ENCODE measurements at places on chromosomes 6 and 20.

GRCh38 chr6:72624557-72625160, 2.8 kb downstream of the KCNQ5 start:
- DNase-seq: no peak

DNA sequence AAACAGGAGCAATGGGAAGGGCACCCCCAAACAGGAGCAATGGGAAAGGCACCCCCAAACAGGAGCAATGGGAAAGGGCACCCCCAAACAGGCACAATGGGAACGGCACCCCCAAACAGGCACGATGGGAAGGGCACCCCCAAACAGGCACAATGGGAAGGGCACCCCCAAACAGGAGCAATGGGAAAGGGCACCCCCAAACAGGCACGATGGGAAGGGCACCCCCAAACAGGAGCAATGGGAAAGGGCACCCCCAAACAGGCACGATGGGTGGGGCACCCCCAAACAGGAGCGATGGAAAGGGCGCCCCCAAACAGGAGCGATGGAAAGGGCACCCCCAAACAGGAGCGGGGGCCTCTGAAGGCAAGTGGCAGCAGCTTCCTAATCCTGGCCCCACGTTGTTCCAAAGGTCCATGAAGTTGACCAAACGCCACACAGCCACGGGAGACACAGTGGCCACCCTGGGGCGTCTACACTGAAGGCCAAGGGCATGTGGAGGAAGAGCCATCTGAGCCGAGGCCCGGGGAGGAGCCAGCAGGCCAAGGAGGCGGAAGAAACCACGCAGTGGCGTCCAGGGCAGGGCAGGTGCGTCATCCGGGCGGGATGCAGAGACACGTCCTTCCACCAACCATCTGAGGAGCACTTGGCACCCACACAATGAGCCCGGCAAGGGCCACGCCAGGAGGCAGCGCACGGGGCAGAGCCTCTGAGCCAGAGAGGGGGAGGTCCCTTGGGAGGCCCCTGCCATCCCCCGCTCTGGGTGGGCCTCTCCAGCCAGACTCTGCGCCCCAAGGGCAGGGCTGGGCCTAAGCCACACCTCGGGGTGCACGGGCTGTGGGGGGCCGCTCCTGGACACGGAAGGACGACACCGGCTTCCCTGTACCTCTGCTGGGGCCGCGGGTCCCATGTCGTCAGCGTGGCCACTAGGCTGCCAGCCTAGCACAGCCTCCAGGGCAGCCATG, 21.5 kb upstream of the NTSR1 start:
- DNase-seq: no peak

DNA sequence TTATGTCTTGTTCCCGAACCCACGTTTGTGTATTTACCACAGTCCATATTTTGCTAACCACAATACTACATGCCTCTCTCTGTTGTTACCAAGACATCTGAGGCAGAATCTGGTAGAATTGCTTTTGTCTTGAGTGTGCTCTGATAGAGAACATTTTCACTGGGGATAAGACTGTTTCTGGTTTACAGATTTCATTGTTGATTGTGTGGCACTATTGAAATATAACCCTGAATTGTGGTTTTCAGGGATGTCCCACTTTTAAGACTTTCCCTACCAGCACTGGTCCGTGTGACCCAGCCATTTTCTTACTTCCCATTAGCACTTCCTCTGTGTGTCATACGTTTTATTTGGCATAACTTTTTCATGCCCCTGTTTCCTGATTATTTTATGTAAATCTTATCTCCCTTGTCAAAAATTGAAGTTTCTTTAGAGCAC, 12.2 kb downstream of the NCOA7 start:
- DNase-seq: no peak

GRCh38 chr6:85484948-85485347, 35.1 kb downstream of the NT5E start:
- no peak for DNase-seq

DNA sequence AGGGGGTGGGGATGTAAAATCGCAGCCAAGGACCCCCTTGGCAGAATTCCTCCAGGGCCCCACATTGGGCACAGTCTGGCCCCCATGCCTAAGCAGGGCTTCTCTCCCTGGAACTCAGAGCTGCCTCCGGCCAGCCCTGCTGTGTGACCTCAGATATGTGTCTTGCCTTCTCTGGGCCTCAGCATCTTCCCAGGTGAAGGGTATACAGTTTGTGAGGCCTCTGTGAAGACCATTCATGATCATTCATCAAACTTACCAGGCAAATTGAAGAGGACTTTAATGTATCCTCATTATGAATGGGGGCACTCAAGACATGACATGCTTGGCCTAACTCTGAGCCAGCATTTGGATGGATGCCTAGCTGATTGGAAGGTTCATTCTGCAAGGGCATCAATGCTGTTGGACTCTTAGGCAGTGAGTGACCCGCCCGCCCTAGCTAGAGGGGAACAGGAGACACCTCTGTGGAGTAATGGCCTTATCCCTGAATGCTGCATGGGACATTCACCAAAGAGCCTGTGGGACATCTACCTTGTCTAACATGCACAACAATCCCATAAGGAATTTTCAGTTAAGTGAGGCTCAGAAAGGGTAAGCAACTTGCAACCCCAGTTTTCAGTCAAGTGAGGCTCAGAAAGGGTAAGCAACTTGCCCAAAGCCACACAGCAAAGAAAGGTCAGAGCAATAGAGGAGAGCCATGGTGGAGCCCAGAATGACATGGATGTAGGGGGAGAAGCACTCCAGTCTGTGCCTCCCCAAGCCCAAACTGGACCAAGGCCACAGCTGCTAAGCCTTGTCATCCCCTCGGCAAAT, 535 bp downstream of the CCN5 start:
- no peak for DNase-seq

GRCh38 chr6:127951172-127951917, 50.5 kb upstream of the THEMIS start:
- DNase-seq: no peak

DNA sequence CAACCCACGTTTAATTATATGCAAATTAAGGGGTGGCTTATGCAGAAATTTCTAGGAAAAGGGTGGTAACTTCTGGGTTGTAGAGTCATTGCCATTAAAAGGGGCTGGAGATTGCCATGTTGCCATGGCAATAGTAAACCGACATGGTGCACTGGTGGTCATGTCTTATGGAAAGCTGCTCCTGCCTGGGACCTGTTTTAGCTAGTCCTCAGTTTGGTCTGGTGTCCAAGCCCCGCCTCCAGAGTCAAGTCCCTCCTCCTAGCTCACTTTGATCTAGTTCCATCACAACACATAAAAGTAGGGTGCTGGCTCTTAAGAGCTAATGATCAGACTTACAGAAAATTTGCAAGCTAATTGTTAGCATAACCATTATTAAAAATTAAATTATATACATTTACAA, 5.3 kb downstream of the SLC22A2 start:
- no peak for DNase-seq

- DNase-seq: no peak
Measured at GRCh38 chr20:8918145-8918544, 150.7 kb upstream of the PLCB4 start.

DNA sequence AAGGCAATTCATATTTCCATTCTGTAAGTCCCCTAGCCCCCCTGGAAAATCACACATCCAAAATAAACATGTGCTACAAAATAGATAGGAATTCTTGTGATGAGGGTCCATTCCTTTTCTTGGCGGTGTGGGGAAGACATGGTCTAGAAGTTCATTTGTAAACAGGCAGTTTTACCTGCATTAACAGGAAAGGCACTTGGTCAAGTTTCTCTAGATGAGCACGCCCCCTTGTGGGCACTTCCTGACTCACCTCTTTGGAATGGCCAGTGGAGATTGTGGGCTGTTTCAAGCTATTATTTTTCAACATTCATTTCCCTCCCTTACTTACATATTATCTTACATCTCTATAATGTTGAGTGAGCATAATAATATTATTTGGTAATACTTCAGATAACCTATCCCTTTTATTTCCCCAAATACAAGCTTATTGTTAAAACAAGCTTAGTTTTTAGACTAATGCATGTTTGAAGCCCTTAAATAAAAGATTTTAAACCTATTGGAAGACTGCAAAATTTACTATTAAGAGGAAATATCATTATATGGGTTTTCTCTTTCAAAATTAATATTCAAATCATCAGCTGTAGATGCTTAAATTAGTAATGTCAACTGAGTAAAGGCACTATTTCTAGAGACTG, 92.1 kb downstream of the TASP1 start:
- peak; percentile 47 for DNase-seq

GRCh38 chr20:63659370-63659769, 1.3 kb downstream of the RTEL1 start:
- no peak for DNase-seq

DNA sequence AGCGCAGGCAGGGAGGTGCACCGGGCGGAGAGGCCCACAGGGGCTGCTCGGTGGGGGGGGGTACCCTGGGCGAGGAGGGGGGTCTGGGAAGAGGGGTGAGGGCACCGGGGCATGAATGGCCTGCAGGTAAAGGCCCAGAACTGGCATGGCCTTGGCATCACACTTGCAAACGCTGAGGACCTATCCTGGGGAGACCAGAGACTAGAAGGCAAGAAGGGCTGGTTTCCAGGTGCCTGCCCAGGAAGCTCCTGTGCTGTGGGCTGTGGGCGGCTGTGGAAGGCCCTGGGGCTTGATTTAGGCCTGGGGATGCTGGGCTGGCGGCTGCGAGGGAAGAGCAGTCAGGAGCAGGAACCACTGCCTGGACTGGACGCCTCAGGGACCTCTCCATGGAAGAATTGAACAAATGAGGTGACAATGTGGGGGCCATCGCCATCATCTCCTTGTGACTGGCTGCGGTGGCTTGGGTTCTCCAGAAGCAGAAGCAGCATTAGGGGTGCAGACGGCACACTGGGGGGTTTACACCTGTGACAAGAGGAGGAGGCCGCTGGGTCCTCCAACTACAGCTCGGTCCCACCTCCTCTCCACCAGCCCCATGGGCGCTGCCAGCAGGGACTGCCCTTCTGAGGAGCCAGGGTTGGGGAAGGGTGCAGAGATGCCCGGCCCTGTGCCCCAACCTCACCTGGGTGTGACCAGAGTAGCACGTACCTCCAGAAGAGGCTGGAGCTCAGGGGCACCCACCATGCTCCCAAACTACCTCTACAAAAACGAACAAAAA, 32.1 kb upstream of the IRF4 start:
- no peak for DNase-seq

DNA sequence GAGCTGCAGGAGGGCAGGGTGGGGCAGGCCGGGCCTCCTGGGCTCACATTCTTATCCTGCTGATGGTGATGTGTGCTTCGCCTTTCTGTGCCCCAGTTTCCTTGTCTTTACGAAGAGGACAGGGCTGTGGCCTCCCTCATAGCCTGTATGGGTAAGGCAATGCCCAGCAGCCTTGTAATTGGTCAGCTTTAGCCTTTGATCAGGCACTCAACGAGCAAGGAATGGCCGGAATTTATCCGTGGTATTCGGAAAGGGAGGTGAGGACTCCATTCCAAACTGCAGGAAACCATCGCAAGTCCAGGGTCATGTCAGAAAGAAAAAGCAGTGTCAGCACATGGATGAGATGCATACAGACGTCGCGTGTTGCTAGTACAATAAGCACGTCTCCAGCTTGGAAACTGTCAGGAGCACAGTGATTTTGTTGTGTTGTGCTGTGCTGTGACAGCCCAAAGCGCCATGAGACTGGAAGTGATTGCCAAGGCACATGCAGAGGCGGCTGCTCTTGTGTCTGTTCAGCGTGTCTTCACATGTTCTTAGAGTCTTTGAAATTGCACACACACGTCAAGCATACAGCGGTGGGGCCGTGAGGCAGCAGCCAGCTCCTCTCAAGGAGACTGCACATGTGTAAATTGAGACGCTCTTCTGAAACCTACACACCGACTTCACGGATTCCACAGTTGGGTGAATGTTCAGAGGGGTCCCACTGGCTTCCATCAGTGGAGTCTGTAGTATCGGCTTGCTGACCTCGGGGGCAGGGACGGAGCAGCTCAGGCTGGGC, 6.2 kb downstream of the SS18L1 start:
- DNase-seq: no peak

DNA sequence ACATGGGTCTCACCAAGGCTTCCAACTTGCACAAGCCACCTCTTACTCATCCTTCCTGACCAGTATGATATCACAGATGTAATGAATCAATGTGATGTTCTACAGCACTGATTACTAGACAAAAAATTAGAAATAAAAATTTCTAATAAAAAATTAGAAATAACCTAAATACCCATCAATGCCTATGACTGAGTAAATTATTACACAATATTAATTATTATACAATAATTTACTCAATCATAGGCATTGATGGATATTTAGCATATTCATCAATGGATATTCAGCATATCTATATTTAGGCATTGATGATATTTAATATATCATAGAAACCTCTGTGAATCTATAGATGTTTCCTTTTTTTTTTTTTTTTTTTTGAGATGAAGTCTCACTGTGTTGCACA, 43.2 kb upstream of the MBOAT1 start:
- DNase-seq: no peak

DNA sequence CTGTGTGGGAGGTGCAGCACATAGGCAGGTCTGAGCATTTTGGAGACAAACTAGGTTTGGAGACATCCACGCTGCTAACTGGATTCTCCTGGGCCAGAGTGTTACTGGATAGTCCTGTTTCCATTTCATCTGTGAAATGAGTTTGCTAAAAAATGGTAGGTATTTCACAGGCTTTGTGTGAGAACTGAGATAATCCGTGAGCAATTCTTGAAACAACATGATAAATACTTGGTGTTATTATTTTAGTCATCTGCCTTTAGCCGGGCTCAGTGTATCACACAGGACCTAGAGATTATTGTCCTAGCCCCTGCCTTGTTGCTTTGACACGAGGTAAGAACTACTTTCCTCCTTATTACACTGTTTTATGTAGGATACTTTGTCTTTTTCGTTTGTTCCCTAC, 63.0 kb downstream of the PRR18 start:
- DNase-seq: no peak

DNA sequence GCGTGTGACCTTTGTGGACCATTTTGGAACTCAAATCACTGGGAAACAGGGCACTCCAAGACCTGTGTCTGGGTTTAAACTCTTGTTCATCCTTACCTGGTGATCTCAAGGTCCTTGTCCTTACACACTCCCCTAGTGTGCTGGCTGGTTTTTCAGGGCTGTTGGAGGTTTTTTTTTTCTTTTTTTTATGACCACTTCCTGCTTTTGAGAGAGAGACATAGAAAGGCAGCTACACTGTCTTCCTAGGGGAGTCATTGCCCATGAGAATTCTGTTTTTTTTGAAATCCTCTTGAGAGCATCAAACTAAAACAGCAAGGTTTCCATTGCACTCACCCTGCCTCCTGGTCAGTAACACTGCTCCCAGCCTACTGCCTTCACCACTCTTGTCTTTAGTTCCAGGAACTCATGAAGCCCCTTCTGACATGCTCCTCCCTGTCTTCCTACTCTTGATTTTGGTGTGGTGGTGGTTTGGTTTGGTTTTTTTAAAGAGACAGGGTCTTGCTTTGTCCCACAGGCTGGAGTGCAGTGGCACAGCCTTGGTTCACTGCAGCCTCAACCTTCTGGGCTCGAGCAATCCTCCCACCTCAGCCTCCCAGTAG, 28.6 kb downstream of the PRPH2 start:
- DNase-seq: no peak

GRCh38 chr6:153108315-153108714, 22.8 kb downstream of the RGS17 start:
- DNase-seq: no peak

GRCh38 chr6:96563853-96564252, 925 bp downstream of the FHL5 start:
- no peak for DNase-seq
